ENCODE measurements at places on chromosomes 11 and 22.

DNA sequence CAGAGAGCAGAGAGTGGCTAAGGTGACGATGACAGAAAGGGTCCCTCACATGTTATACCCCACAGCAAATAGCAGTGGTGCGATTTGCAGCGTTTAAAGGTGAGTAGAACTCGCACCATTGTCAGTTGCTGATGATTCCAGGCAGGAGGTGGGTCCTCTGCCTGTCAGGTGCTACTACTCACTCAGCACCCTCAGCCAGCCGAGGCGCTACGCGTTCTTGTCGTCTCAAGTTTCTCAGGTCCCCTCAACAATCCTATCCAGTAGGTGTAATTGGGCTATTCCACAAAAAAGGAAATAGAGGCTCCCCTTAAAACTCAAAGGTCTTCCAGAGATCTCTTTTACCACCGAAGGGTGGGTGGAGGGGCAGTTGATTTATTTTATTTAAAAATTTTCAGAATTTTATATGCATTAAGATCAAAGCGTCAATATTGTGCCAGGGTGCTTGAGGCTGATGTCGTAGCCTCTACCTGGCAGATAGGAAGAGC is 18.3 kb downstream of the ELF5 start:
- DNase-seq, result no peak

DNA sequence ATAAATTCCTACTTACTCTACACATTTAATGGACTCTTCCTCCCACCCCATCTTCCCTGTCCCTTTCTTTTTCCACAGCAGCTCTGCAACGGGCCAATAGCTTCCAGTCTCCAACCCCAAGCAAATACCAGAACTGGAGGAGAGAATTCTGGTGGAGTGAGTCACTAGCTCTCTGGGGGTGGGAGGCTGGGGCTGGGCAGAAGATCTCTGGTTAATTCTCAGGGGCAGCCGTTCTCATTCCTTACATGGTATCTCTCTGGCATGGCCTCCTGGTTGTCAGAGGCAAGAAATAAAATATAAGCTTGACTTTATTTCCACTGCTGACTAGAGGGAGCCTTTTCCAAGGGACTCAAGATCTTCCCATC is 90.4 kb upstream of the PARVA start:
- DNase-seq, result no peak

GRCh38 chr22:20763630-20764470 is 10.1 kb upstream of the SERPIND1 start:
- DNase-seq, result no peak

- DNase-seq, result no peak
These were observed 26.4 kb downstream of the VPS37C start for GRCh38 chr11:61134801-61135257.

GRCh38 chr11:45900916-45901617 is 6.0 kb downstream of the FREY1 start:
- DNase-seq, result no peak

GRCh38 chr11:35169112-35169511 is 30.1 kb downstream of the CD44 start:
- no peak for DNase-seq

- DNase-seq, result no peak
These were observed 18.4 kb upstream of the ST3GAL4 start for GRCh38 chr11:126337126-126337473.

DNA sequence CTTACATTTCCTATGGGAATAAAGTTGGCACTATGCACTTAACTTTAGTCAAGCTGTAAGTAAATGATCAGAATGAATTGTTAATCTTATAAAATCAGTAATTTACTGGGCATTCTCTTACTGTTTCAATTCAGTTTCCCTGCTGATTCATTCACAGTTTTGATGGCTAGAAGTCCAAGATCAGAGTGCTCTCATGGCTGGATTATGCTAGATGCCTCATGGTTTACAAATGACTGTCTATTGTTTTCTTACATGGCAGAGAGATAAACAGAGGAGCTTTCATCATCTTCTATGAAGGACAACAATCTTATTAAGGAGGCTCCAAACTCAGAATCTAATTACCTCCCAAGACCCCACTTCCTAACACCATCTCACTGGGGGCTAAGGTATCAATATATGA is 135.1 kb upstream of the CARD18 start:
- DNase-seq, result no peak

GRCh38 chr22:49483946-49484345 is 343.7 kb downstream of the BRD1 start:
- DNase-seq, result no peak

- DNase-seq, result no peak
These were observed 199.7 kb downstream of the C11orf91 start for GRCh38 chr11:33500861-33501479.

GRCh38 chr11:28017816-28018215 is 90.1 kb downstream of the KIF18A start:
- DNase-seq, result no peak
